Adrenal gland (tissue), 19 donors: ENCODE measurements at places on chromosomes 2 and 18. TPM values are rescaled to one million over a fixed set of nuclear protein-coding genes. Genes with fewer than 3 reads are reported as not detected.

GRCh38 chr2:139369423-139370409 is 589.5 kb upstream of the NXPH2 start:
- H3K4me3 ChIP-seq = no peak overlapping the region
- H3K36me3 ChIP-seq = no peaks in the 10 kb centered on the region
- H3K4me1 ChIP-seq = no peaks in the 10 kb centered on the region
- H3K27me3 ChIP-seq = no peaks in the 10 kb centered on the region

Gene HOXD13
- total RNA-seq = not detected

Gene MC2R
- 486 TPM for total RNA-seq

- peaks cover 5% of the 10 kb centered on the region for H3K4me1 ChIP-seq
- peak overlapping the region; percentile 68 for H3K27ac ChIP-seq
- no peak overlapping the region for H3K4me3 ChIP-seq
- no peaks in the 10 kb centered on the region for H3K27me3 ChIP-seq
Measured at GRCh38 chr2:98771721-98772524, 41.0 kb upstream of the MGAT4A start.

GRCh38 chr2:12116228-12116750 is 369.9 kb downstream of the LPIN1 start:
- H3K36me3 ChIP-seq = no peaks in the 10 kb centered on the region
- no peak overlapping the region for H3K4me3 ChIP-seq
- no peak overlapping the region for H3K27ac ChIP-seq
- DNase-seq = no peak

DNA sequence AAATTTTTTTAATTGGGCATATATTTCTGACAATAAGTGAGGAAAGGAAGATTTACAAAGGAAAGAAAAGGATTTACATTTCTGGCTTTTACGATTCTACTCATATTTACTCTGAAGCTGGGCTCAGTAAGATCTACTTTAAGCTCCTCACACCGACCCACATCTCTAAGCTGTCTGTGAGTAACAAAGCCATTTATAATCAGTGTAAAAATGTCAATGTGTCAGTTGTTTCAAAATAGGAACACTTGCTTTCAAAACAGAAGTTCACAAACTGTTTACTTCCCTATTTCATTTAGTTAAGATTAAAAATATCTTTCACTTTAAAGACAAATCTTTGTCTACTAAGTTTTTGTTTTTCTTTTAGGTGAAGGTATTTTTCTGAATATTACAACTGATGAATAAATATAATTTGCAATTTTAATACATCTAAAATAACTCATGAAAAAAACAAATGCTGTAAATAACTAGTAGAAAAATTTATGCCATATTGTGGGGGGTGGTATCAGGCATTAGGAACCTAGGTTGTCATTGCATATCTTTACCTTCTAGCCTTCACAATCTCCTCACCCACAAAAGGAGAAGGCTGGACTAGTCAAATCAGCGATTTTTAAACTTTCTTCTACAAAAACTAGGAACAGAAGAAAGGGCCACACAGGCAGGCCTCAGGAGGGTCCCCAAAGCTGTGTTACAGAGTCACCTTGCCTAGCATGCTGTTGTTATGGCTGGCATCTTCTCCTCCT is 64.5 kb downstream of the TMEM131 start:
- no peaks in the 10 kb centered on the region for H3K27me3 ChIP-seq
- H3K36me3 ChIP-seq = no peaks in the 10 kb centered on the region
- DNase-seq = no peak
- no peak overlapping the region for H3K27ac ChIP-seq

Gene ZNF514
- total RNA-seq = 20.5 TPM

- no peaks in the 10 kb centered on the region for H3K36me3 ChIP-seq
- no peaks in the 10 kb centered on the region for H3K27me3 ChIP-seq
- H3K4me1 ChIP-seq = no peaks in the 10 kb centered on the region
- H3K4me3 ChIP-seq = no peak overlapping the region
Measured at GRCh38 chr18:1751249-1751648, 820.1 kb downstream of the METTL4 start.

- H3K36me3 ChIP-seq = no peaks in the 10 kb centered on the region
- H3K27me3 ChIP-seq = no peaks in the 10 kb centered on the region
- H3K4me1 ChIP-seq = peaks cover 16% of the 10 kb centered on the region
- DNase-seq = peak; percentile 84
- no peak overlapping the region for H3K4me3 ChIP-seq
- no peak overlapping the region for H3K27ac ChIP-seq
Measured at GRCh38 chr2:186422226-186422625, 63.8 kb upstream of the ZC3H15 start.

DNA sequence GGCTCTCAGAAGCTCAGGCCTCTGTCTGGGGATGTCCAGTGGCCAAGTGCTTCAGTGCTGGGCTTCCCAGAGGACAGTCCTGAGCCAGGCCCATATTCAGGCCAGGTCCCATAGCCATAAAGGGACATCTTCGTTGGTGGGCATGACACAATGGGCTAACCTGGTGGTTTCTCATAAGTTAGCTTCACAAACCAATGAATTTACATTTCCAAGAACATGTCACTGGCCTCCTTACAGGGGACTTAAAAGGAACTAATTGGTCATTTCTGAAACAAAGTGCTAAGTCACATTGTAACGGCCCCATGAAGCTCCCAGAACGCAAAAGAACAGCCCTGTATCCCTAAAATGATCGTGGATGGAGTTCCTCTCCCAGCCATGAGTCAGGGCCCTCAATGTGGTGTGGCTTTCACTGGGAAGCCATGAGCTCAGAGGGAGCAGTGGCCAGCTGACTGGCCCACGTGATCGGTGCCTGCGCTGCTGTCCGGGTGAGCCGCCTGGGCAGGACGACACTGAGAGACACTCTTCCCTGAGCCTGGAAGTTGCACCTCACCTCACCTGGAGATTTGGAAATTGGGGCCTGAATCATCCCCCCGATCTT is 163.7 kb upstream of the APCDD1 start:
- no peak for DNase-seq
- no peak overlapping the region for H3K4me3 ChIP-seq
- no peak overlapping the region for H3K27ac ChIP-seq
- H3K36me3 ChIP-seq = no peaks in the 10 kb centered on the region

Gene CFAP65
- total RNA-seq = not detected
